AG09319 (cell line): ENCODE measurements at places on chromosomes 12 and 14.

DNA sequence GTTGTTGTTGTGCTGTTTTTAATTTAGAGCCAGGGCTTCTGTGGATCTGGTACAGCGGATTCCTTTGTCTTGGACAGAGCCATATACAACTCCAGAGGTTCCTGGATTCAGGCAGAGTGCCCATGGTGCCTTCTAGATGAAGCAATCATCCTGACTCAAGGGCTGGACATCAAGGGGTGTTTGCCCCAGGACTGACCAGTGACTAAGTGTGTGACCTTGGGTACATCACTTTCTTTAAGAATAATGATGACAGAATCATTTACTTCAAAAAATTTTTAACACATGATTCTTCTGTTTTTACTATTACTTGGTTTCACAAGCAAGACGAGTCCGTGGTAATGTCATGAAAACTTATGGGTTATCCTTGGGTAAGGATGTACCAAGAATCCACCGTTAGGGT, 397.3 kb downstream of the ZFP36L1 start:
- peak; percentile 53 for DNase-seq

DNA sequence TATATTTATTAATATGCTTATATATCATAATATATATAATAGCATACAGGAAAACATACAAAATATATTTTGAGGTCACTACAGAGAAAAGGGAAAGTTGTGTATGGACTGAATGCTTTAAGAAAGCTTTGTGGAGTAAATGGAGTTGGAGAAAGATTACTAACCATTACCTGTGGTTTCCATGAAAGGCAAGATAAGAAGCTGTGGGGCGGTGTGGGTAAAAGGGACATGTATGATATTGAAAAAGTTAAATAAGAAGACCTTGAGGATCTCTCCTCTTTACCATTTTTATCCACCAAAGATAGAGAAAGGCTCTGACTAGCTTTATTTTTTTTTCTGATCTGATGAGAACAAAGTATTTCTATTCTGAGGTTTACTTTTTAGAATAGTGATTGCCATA, 404.4 kb downstream of the TRHDE start:
- DNase-seq, result no peak

- DNase-seq, result no peak
These were observed 9.2 kb upstream of the CRIP2 start for GRCh38 chr14:105465209-105466031.

DNA sequence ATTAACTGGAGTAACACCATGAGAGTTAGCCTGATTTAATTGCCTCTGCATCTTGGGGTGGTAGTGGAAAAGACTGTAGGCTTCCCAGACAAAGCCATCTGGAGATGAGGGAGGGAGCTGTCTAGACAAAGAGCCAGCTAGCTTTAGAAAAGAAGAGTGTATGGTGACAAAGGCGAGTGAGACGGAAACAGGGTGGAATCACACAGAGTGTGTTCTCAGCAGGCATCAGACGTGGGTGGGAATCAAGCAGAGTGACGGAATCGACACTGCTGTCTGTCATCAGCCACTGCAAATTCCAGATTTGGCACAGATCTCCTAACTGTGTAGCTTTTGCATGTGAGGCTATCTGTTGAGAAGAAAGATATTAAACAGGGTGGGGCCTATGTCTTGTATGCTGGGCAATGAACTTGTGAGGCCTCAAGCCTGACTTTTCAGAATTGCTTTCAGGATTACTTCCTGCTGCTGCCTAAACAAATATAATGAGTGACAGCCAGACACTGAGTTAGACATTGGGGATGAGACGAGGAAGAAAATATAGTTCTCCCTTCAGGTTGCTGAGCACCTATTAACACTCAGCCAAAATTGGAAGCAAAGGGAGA, 236.5 kb upstream of the GRIP1 start:
- DNase-seq, result no peak

- no peak for DNase-seq
These were observed 1312.7 kb upstream of the USP15 start for GRCh38 chr12:60947533-60947932.

- DNase-seq, result no peak
These were observed 106.3 kb downstream of the ETNK1 start for GRCh38 chr12:22731236-22731635.

DNA sequence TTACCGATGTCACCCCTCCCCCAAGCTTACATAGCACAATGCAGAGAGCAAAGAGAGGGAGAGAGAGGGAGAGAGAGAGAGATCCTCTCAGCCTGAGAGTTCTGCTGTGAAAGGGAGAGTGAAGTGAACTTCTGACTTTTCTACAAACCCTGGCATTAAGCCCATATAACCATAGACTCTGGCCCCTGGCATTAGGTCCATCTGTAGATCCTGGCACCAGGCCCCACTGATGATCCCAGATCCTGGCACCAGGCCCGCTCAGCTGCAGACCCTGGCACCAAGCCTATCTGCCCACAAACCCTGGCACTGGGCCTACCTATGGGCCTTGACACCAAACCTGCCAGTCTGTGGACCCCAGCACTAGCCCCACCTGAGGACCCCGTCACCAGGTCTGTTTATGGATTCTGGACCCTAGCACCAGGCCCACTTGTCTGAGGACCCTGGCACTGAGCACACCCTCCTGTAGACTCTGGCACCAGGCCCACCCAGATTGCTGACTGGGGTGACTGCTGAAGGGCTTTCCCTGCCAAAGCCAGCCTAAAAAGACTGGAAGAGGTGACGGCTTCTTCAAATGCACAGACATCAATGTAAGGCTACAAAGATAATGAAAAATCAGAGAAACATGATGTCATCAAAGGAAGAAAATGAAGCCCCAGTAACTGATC, 14.5 kb upstream of the KRT83 start:
- DNase-seq, result no peak

- DNase-seq, result no peak
These were observed 489.8 kb upstream of the FLRT2 start for GRCh38 chr14:85040046-85040685.

DNA sequence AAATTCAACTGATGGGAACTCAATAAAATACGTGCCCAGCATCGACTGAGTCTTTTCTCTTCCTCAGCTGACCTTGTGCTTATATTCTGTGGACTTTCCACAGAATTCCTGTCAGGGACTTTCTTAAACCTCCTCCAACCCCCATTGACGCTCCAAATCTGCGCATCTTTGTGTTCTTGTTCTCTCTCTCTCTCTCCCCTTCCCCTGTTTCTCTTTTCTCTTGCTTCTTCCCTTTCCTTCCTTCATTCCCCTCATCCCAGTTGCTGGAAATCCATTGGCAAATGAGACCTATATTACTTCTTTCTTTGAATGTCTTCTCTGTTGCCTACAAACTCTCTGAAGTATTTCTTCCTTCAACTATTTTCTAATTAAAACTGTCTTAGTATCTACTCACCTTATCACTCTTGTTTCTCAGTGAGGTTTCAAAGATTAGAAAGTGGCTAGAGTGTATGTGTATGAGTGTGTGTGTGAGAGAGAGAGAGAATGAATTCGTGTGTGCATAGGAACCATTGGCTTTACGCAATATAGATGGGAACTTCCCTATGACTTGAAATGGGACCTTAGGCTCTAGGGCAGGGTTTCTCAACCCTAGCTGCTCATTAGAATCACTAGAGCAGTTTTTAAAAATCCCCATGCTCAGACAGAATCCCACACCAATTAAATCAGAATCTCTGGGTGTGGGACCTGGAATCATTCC, 41.8 kb upstream of the DHRS7 start:
- DNase-seq, result no peak

DNA sequence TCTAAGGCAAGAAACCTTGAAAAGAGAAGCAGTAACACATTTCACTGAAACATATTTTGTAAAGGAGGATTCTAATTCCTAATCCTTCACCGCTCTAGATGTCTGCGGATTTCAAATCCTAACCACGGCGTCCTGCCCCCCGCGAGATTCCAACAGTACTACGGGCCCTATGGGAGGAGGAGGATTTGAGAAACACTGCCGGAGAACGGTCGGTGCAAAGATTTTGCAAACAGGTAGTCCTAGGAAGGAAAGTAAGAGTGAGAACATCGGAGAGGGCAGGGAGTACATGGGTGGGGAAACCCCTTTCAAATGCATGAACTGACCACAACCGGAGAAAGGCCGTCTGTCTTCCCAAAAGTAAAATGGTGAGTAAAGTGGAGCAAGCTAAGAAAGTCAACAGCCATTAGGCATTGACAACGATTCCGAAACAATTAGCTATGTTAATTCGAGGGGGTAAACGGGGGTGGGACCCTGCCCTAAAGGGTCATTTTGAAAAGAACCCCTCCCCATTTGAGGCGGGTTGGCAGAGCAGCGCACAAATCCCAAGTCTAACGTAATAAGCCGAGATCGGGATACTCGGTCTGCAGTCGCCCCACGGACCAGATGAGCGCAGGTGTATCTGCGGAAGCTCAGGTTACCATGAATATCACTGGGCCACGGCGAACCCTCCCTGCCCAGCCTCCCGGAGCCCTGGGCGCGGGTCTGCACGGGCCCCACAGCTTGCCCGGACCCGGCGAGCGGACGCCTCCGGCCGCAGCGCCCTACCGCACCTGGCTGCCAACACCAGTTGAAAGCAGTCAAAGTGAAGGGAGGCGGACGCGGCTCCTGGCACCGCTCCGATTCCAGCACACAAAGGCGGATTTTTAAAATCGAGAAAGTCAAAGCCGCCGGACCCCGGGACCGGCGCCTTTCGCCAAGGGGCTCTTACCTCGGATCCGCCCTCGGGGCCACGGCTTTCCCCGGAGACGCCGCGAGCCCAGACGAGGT, 662 bp downstream of the EPS8 start:
- DNase-seq, result no peak

- no peak for DNase-seq
These were observed 72.5 kb downstream of the PHLDA1 start for GRCh38 chr12:75959060-75959459.

GRCh38 chr14:30252783-30253674, 305.9 kb upstream of the G2E3 start:
- no peak for DNase-seq

GRCh38 chr12:53230108-53230845, 1.7 kb downstream of the RARG start:
- DNase-seq, result no peak

- no peak for DNase-seq
These were observed 9.2 kb downstream of the HIF1A start for GRCh38 chr14:61704554-61704953.

DNA sequence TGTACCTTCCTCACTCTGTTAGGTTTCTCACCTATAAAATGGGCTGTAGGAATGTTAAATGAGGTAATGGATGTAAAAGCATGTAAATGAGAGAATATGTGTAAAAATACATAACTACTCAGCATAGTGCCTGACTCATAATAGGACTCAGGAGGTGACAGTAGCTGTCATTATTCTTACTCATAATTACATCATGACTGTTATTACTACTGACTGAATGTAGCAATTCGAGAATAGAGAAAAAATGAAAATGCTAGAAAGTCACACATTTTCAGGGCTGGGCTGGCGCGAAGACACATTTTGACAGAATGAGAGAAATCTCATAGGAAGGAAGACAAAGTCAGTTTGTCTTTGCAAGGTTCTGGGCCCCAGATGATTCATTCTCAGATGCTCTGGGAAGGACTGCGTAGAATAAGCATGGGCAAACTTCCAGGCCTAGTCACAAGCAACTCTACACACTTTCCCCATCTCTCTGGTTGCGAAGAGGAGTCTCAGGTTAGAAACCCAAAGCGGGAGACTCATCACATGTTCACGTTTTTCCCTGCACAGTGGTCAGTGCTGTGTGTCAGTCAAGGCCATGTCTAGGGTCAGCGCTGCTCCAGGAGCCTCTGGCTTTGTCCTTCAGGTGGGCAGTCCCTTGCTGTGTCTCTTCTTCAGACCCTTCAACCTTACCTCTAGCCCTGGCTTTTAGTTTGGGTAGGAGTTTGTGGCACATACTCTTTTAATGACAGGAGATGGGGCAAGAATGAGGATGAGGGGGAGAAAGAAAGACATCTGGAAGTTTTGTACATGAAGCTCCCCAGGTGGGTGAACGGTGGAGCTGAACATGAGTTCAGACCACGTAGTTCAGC, 8.4 kb downstream of the GPRC5A start:
- DNase-seq, result peak; percentile 77

- DNase-seq, result peak; percentile 43
These were observed 113.4 kb upstream of the PELI2 start for GRCh38 chr14:56004786-56005185.

DNA sequence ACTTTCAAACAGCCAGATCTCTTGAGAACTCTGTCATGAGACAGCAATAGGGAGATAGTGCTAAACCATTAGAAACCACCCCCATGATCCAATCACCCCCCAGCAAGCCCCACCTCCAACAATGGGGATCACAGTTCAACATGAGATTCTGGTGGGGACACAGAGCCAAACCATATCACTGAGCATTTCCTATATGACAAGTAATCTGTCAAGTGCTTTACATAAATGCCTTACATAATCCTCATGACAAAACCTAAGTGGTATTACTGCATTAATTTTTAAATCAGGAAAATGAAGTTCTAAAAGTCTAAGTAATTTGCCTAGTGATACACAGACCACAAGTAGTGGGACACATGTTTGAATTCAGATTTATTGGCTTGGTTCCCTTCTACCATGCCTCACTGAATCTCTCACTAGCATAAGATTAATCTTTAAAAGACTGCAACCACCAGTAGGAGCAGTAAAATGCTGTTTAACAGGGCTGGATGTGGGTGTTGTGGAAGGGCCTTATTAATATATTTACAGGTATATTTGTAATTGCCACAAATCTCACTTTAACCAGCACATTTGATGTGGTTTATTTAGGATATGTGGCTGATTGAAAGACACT, 323.1 kb upstream of the FBXO33 start:
- DNase-seq, result no peak

DNA sequence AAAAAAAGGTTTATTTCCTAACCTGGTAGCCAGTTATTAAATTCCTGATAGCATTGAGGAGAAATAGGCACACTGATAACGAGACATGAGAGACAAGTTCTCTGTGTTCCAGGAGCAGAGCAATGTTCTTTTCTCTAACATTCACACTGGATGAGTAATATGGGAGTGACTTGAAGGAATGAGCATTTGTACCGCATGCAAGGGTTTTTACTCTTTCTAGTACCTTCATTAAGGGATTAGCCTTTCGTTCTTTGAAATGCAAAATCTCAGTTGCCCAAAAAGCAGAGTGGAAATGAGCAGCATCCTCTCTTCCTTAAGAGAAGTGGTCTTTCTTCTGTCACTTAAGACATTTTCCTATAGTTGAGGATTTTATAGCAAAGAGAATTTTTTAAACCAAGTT, 54.7 kb downstream of the FGD4 start:
- DNase-seq, result no peak

DNA sequence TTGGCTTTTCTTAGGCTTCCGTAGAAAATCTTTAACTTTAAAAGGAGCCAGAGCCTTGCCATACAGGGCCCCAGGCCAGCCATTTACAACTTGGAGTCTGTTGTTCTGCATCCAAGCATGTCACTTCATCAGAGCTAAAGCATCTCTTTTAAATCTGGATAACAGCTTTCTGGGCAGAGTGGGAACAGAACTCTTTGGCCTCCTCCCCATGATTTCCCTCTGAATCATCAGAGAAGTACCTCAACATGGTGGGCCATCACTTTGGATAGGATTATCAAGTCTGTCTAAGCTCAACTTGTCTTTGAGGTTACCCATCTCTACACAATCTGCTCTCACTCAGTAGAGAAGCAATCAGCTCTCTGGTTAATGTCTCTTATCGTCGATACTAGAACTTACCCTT, 170.9 kb downstream of the SLC6A15 start:
- no peak for DNase-seq
